ENCODE measurements at places on chromosomes 6 and 20.

DNA sequence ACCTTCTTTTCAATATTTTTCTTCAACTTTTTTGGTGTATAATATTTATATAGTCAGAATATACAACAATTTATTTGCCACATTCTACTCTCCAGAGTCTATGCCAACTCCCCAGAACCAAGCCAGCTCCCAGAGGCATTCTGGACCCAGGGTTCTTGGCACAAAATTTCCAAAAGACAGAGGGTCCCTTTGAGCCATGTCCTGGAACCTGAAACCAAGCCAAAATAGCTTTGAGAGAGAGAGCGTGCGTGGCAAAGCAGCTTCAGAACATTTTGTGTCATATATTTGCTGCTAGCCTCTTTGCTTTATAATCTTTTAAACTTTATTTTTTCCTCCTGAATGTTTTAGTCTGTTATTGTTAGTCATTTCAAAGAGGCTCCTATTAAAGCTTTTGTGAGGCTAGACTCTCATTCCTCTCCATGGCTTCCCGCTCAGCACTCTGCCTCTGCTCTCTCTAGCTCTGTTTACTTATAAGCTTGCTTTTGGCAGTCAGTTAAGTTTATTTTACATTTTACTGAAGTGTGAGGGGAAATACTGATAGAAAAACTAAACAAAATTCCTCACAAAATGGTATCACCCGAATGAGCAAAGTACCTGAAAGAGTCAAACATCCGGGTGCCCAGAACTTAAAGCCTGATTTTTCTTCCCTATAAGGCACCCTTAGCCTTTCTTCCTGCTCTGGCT lies 605.1 kb upstream of the ID4 start:
- DNase-seq, result no peak

GRCh38 chr6:143414769-143415168 lies 35.7 kb downstream of the ADAT2 start:
- DNase-seq, result no peak

DNA sequence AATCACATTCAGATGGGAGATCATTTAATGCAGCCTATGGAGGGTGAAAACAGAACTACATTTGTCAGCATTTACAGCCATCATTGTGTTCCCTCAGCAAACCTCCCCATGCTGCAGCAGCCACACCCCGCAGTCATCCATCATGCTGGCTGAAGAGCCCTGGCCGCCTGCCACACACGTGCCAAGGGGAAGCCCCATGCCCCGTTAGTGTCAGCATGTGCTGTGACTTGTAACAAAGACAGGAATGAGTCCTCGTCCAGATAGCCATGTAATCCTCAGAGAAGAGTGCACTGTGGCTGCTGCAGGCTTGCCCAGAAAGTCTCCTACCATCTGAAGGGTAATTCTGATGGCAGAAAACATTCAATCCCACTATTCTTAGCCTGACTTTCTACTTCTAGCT lies 1097.8 kb downstream of the KIF16B start:
- DNase-seq, result no peak

DNA sequence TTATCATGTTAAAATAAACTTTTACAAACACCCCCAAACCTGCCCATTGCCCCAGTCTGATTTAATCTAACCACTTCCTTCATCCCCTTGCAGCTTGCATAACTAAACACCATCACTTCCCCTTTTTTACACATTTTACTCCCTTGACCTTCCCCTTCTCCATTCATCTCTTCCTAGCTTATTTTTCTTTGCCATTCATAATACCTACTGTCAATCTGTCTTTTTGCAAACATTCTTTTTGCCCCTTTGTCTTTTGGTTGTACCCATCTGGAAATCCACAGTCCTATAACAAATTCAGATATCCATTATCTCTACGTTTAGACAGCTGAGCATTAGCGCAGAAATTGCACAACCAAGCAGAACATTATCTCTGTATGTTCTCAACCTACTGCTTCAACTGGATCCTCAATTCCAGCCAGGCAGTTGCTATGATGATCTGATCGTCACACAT lies 51.2 kb downstream of the C6orf52 start:
- no peak for DNase-seq

GRCh38 chr6:38115626-38116008 lies 296.1 kb downstream of the ZFAND3 start:
- DNase-seq, result no peak

All from Peyer's patch (tissue), 4 donors.